ENCODE measurements at places on chromosomes 3 and 15. TPM values are rescaled to one million over a fixed set of nuclear protein-coding genes. Genes with fewer than 3 reads are reported as not detected.

DNA sequence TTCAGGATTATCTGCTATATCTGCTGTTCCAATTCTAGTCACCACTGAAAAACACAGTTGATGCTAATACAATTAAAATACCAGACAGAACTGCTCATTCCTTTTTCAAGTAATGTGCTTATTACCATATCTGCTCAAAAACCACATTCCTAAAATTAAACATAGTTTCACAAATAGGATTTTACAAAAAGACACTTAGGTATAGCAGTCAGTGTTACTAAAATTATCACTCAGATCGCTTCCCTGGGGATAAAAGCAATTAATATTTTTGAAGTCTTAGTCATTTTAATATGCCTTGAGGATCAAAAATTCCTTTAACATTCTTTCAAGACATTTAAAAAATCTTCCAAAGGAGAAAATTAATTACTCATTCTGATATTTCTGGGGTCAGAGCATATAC is 71.5 kb downstream of the RAD18 start:
- no peak for DNase-seq
- peaks cover 45% of the 10 kb centered on the region for H3K36me3 ChIP-seq
- no peaks in the 10 kb centered on the region for H3K4me1 ChIP-seq

DNA sequence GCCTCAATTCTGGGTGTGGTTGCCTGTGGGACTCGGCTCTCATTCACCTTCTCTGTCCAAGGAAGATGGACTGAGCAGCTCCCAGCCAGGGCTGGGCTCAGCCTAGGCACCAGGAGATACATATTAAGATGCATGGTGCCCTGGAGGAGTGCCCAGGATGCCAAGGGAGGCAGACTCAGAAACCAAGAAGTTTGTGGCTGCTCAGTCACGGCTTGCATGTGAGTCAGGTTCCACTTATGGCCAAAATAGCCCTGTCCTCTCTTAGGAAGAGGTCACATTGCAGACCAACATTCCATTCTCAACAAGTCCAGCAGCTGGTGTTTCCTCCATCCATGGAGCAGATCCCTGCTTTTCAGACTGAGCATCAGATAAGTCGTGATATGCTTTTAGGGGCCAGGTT is 21.8 kb downstream of the CDCP1 start:
- H3K27me3 ChIP-seq = peaks cover 45% of the 10 kb centered on the region
- H3K4me3 ChIP-seq = no peak overlapping the region
- H3K4me1 ChIP-seq = peaks cover 10% of the 10 kb centered on the region
- no peak for DNase-seq

DNA sequence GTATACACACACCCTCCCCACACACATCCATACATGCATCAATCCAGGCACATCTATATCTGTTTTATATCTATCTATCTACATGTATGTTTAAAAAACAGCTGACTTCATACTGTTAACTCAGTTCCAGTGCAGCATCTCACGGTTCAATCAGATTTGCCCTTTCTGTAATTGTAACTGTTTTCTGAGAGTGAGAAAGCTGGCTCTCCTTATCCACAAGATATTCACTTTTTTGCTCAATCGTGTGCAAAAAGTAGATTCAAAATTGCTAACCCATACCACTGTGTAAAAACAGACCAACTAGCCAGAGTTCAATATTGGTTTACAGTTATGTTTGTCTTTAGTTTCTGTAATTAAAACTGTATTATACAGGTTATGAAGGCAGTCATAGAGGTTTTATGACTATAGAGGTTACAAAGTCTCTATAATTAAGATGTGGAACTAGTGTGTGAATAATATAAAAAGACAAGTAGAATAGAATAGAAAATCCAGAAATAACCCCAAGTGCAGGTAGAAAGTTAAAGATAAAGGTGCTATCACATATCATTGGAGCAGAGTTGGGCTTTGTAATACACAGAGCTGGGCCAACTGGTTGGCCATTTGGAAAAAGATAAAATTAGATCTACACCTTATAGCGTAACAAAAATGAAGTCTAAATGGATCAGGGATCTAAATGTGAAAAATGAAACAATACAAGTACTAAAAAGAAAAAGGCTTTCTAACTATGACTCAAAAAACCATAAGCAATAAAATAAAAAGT is 20.1 kb upstream of the MCF2L2 start:
- no peak overlapping the region for H3K27ac ChIP-seq
- peaks cover 3% of the 10 kb centered on the region for H3K36me3 ChIP-seq
- no peak for DNase-seq
- peaks cover 4% of the 10 kb centered on the region for H3K27me3 ChIP-seq
- peaks cover 17% of the 10 kb centered on the region for H3K4me1 ChIP-seq

ZPLD1 gene
- not detected for total RNA-seq

- H3K4me3 ChIP-seq = no peak overlapping the region
- H3K4me1 ChIP-seq = peaks cover 13% of the 10 kb centered on the region
- no peaks in the 10 kb centered on the region for H3K27me3 ChIP-seq
- H3K27ac ChIP-seq = no peak overlapping the region
- peaks cover 4% of the 10 kb centered on the region for H3K36me3 ChIP-seq
Observed at GRCh38 chr3:111714305-111714704, 119.2 kb upstream of the ZBED2 start.

DNA sequence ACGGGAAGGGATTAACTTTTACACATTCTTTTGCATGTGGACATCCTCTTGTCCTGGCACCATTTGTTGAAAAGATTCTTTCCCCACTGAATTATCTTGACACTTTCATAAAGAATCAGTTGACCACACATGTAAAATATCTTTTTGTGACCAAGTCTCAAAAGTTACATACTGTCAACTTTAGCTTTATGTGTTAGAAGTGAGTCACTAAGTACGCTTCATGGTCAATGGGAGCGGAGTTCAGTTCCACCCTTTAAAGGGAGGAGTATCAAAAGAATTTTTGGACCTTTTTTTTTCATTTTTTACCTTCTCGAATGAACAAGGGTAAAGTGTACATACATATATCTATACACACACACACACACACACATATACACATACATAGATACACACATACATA is 35.4 kb downstream of the MAPK6 start:
- H3K36me3 ChIP-seq = peaks cover 29% of the 10 kb centered on the region
- no peak for DNase-seq
- no peak overlapping the region for H3K4me3 ChIP-seq
- no peaks in the 10 kb centered on the region for H3K27me3 ChIP-seq
- H3K4me1 ChIP-seq = no peaks in the 10 kb centered on the region
- no peak overlapping the region for H3K27ac ChIP-seq

DNA sequence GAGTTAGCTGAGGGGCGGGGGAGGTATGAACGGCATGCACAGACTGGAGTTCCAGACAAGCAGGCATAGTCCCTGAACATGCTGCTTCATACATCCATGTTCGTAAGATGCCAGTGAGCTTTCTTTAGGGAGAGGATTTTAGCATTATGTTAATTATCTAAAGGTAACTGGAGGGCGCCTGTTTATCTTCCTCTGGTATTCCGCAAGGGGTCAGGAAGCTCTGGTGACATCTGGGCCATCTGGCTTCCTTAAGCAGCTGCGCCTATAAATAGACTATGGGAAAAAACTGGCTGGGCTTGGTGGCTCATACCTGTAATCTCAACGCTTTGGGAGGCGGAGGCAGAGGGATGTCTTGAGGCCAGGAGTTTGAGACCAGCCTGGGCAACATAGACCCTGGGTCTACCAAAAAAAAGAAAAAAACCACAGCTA is 1.5 kb upstream of the FBXO22 start:
- peak overlapping the region; percentile 61 for H3K4me3 ChIP-seq
- H3K27ac ChIP-seq = no peak overlapping the region
- H3K36me3 ChIP-seq = peaks cover 19% of the 10 kb centered on the region
- peaks cover 37% of the 10 kb centered on the region for H3K4me1 ChIP-seq
- H3K27me3 ChIP-seq = no peaks in the 10 kb centered on the region

DNA sequence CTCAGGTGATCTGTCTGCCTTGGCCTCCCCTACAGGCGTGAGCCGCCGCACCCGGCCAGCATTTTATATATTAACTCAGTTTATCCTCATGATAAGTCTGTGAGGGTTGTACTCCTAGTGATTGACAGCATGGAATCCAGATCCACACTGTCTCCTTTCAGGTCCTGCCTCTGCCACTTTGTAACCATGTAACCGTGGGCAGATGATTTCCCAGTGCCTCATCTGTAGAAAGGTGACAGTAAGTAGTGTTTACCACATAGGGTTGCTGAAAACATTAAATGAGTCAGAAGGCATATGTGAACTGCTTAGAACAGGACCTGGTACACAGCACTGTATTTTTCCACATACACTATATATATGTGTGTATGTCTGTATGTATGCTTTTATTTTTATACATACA is 2.4 kb downstream of the FYTTD1 start:
- no peaks in the 10 kb centered on the region for H3K27me3 ChIP-seq
- peak; percentile 14 for DNase-seq
- H3K4me1 ChIP-seq = peaks cover 34% of the 10 kb centered on the region
- H3K27ac ChIP-seq = peak overlapping the region; percentile 68
- H3K4me3 ChIP-seq = peak overlapping the region; percentile 78

KIF15 gene
- total RNA-seq = 36.2 TPM

- DNase-seq = no peak
- H3K4me1 ChIP-seq = peaks cover 9% of the 10 kb centered on the region
- H3K27ac ChIP-seq = no peak within 1 kb of the TSS
- H3K36me3 ChIP-seq = no peaks in the 10 kb centered on the region
- H3K4me3 ChIP-seq = no peak within 1 kb of the TSS
Observed at GRCh38 chr15:74812533-74812932, at the start of gene LMAN1L. TSS of gene LMAN1L (plus strand) at chr15:74812835. CDS start at chr15:74812855, 20 bp downstream.

GRCh38 chr15:95302809-95303208 is 1027.7 kb upstream of the NR2F2 start:
- DNase-seq = no peak
- no peak overlapping the region for H3K27ac ChIP-seq
- H3K36me3 ChIP-seq = no peaks in the 10 kb centered on the region
- peaks cover 12% of the 10 kb centered on the region for H3K4me1 ChIP-seq
- H3K27me3 ChIP-seq = peaks cover 57% of the 10 kb centered on the region

CCR3 gene
- not detected for total RNA-seq

NEO1 gene
- total RNA-seq = 4.7 TPM

- H3K27ac ChIP-seq = peak overlapping the region; percentile 96
- H3K4me1 ChIP-seq = peaks cover 23% of the 10 kb centered on the region
- H3K4me3 ChIP-seq = peak overlapping the region; percentile 87
Observed at GRCh38 chr15:75639191-75639708, 774 bp downstream of the IMP3 start.

LTF gene
- not detected for total RNA-seq

- no peak for DNase-seq
- no peaks in the 10 kb centered on the region for H3K27me3 ChIP-seq
- no peak overlapping the region for H3K27ac ChIP-seq
- peaks cover 20% of the 10 kb centered on the region for H3K4me1 ChIP-seq
- H3K4me3 ChIP-seq = no peak overlapping the region
- H3K36me3 ChIP-seq = peaks cover 11% of the 10 kb centered on the region
Observed at GRCh38 chr3:4421121-4421520, 45.9 kb downstream of the SUMF1 start.

- peak overlapping the region; percentile 9 for H3K27ac ChIP-seq
- DNase-seq = no peak
- H3K4me1 ChIP-seq = peaks cover 5% of the 10 kb centered on the region
- no peaks in the 10 kb centered on the region for H3K36me3 ChIP-seq
- no peaks in the 10 kb centered on the region for H3K27me3 ChIP-seq
- H3K4me3 ChIP-seq = no peak overlapping the region
Observed at GRCh38 chr15:43525131-43525530, 7.7 kb downstream of the MAP1A start.

GRCh38 chr15:74041311-74041756 is 41.0 kb downstream of the GOLGA6A start:
- H3K27me3 ChIP-seq = no peaks in the 10 kb centered on the region
- no peaks in the 10 kb centered on the region for H3K4me1 ChIP-seq
- no peak for DNase-seq
- H3K36me3 ChIP-seq = peaks cover 5% of the 10 kb centered on the region

DNA sequence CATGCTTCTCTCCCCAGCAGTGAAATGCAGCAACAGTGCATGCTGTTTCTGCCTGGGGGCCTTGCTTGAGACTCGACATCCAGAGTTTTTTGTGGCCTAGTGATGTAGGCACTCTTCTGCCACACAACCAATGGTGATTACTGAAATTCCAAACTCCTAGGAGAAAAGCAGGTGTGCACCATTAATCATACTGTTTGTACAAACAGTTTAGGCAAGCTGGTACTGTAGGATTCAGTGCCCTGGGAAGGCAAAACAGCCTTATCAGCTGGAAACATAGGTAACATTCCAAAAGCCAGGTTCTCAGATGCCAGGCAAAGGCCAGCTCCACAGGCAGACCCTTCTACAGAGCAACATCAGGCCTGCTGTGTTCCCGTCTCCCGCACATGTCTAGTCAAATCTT is 17.5 kb upstream of the RBP1 start:
- no peak for DNase-seq
- no peaks in the 10 kb centered on the region for H3K36me3 ChIP-seq
- H3K27ac ChIP-seq = no peak overlapping the region
- H3K4me1 ChIP-seq = no peaks in the 10 kb centered on the region
- no peak overlapping the region for H3K4me3 ChIP-seq

DNA sequence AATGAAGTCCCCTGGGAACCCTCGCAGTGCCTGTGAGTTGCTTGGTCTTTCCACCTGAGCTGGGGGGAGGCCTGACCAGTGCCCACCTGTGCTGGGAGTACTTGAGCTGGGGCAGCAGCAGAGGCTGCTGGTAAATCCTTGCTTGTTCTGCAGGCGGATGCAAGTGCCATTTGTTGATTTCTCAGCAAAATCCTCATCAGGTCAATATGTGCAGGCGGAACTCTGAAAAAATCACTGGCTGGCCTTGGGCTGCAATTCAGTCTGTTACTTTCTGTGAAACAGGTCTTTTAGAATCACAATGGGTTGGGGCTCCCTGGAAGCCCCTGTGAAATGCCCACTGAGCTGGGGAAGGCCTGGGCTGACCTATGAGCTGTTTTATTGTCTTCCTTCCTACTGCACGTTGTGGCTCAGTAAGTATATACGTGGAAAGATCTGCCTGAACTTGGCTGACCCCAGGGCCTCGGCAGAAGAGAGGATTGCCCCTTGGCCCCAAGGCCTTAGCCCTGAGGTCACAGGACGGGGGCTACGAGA is 182.0 kb upstream of the RGMA start:
- no peaks in the 10 kb centered on the region for H3K4me1 ChIP-seq
- H3K36me3 ChIP-seq = no peaks in the 10 kb centered on the region
- no peak overlapping the region for H3K4me3 ChIP-seq
- H3K27me3 ChIP-seq = no peaks in the 10 kb centered on the region

DNA sequence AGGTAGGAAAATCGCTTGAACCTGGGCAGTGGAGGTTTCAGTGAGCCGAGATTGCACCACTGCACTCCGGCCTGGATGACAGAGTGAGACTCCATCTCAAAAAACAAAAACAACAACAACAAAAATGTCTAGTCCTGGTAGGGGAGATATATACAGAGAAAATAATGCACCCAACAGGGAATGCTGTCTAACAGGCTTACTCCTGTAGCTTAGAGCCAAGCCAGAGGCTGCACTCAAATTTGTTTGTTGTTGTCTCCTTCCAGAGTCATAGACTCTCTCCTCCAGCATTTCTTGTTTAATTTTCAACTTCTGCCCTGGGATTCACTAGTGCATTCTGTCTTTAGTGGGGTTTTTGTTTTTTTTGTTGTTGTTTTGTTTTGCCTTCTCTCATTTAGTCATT is 4.6 kb upstream of the TRA2B start:
- peaks cover 13% of the 10 kb centered on the region for H3K36me3 ChIP-seq
- no peak overlapping the region for H3K4me3 ChIP-seq
- peaks cover 16% of the 10 kb centered on the region for H3K4me1 ChIP-seq
- H3K27me3 ChIP-seq = peaks cover 9% of the 10 kb centered on the region

FOXB1 gene
- 0.29 TPM for total RNA-seq

- no peak overlapping the region for H3K27ac ChIP-seq
- no peak overlapping the region for H3K4me3 ChIP-seq
- DNase-seq = no peak
- peaks cover 50% of the 10 kb centered on the region for H3K4me1 ChIP-seq
- H3K27me3 ChIP-seq = no peaks in the 10 kb centered on the region
- peaks cover 46% of the 10 kb centered on the region for H3K36me3 ChIP-seq
Observed at GRCh38 chr3:51388286-51389029, 2.6 kb upstream of the RBM15B start.
